ENCODE measurements at places on chromosomes 16 and 17. TPM values are rescaled to one million over a fixed set of nuclear protein-coding genes. Genes with fewer than 3 reads are reported as not detected.

DNA sequence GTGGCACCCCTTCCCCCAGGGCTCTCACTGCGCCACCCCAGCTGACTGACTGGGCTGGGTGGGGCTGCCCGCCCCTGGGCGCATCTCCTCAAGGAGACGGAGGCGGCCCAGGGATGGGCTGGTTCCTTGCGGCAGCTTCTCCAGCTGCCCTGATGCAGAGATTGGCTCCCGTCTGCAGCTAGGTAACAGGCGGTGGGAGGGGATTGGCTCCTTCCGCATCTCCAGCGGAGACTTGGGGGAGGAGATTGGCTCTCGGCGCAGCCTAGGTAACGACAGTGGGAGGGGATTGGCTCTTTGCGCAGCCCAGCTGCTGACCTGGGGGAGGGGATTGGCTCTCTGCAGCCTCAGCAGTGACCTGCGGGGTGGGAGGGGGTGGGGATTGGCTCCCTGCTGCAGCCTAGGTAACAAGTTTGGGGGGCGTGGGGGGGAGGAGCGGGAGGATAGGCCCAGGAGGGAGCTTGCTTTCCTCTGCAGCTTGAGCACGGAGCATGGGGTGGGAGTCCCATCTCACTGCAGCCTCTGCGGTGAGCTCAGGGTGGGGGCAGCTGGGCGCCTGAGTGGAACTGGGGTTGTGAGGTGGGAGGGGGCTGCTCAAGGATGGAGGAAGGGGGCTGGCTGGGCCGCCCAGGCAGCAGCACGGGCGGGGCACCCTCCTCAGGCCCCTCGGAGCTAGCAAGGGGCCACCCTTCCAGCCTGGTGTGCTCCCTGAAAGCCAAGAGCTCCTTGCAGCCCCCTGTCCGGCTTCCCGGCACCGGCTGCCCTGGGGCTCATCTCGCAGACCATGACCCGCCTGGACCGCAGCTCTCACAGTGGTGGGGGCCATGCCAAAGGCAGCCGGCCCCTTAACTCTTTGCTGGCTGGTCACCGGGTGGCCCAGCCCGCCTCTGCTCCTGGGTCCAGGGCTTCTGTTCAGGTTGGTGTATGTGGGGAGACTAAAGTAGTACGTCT lies 6.4 kb downstream of the NFE2L1 start:
- DNase-seq, result peak; percentile 86

- DNase-seq, result no peak
Measured at GRCh38 chr16:88924834-88925539, 52.0 kb downstream of the CBFA2T3 start.

DNA sequence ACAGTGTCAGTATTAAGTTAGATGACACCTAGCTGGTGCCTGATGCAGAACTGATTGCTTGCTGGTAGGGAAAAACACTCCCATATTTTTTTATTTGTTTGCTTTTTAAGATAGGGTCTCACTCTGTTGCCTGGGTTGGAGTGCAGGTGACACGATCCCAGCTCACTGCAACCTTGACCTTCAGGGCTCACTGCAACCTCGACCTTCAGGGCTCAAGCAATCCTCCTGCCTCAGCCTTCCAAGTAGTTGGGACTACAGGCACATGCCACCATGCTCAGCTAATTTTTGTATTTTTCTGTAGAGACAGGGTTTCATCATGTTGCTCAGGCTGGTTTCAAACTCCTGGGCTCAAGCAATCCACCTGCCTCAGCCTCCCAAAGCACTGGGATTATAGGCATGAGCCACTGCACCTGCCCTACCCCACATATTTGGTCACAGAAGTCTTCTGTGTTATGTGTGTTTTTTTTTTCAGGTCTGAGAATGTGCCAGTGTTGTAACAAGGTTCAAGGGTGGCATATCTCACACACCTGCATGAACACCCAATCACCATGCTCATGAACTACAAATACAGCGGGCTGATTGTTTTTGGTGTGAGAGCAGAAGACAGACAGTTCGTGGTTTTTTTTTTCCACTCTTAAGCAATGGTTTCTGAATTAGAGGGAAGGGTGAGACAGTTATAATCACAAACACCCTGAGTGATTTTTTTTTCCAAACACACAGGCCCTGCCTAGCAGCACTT lies 22.8 kb downstream of the SPAG9 start:
- DNase-seq, result no peak

GRCh38 chr16:77009453-77009852 lies 181.5 kb upstream of the MON1B start:
- no peak for DNase-seq

- no peak for DNase-seq
Measured at GRCh38 chr16:83586036-83586435, 221.7 kb upstream of the HSBP1 start.

DNA sequence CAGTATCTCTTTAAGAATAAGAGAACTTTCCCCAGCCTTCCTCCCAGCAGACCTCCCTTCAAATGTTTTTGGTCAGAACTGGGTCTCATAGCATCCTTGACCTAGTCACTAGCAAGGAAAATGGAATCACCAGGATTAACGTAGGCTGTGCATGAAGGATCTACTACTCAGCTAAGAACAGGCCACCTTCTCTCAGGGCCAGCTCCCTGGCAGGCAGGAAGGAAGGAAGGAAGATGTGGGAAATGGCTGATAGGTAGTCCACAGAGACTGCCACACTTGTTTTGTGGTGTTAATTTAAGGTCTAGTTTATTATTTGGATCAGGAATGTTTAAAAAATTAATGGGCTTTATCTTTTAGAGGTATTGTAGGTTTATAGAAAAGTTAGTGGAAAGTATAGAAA lies 136.4 kb downstream of the SPECC1 start:
- no peak for DNase-seq

Gene CCL2
- 276 TPM for total RNA-seq

Gene SHISA6
- total RNA-seq, result 1.2 TPM

Gene CFAP52
- total RNA-seq, result not detected

Gene EVPLL
- total RNA-seq, result 0.22 TPM

Gene MRPL10
- 33.5 TPM for total RNA-seq

Gene CBFA2T3
- total RNA-seq, result 8.5 TPM

All from mesenteric fat pad (tissue), 1 donor.